Stimulated activated CD8-positive, alpha-beta memory T cell treated with anti-CD3 and anti-CD28 coated beads, Interleukin-15, amount 100 ng/mL, for 4 hours (primary cell): ENCODE measurements at places on chromosomes 7 and 10.

- DNase-seq: no peak
Observed at GRCh38 chr7:86012971-86013370, 630.7 kb upstream of the GRM3 start.

DNA sequence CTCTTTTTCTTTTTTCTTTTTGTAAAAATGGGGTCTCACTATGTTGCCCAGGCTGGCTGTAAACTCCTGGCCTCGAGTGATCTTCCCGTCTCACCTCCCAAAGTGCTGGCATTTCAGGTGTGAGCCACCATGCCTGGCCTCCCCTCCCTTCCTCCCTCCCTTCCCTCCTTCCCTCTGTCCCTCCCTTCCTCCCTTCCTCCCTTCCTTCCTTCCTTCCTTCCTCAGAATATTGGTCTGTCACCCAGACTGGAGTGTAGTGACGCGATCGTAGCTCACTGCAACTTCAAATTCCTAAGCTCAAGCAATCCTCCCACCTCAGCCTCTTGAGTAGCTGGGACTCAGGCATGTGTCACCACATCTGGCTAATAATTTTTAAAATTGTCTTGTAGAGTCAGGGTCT is 8.4 kb downstream of the AGAP3 start:
- DNase-seq: no peak

DNA sequence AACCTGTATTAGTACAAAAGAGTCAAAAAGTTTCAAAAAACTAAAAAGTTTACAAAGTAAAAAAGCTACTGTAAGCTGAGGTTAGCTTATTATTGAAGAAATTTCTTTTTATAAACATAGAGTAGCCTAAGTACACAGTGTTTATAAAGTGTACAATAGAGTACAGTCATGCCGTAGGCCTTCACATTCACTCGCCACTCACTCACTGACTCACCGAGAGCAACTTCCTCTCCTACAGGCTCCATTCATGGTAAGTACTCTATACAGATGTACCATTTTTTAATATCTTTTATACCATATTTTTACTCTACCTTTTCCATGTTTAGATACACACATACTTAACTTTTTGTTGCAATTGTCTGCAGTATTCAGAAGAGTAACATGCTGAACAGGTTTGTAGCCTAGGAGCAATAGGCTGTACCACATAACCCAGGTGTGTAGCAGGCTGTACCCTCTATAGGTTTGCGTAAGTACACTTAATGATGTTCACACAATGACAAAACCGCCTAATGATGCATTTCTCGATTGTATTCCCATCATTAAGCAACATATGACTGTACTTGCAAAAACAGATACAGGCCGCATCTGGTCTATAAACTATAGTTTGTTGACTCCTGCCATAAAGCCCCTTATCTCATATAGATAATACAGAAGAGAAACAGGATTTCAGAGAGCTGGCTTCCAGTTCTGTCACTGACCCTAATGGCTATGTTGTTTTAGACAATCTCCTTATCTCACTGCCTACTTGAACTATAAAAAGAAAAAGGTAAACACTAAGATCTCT is 438.8 kb downstream of the HTR7 start:
- DNase-seq: no peak

GRCh38 chr7:18550574-18550973 is 55.0 kb downstream of the HDAC9 start:
- DNase-seq: no peak

GRCh38 chr7:85815526-85815925 is 628.7 kb upstream of the SEMA3D start:
- DNase-seq: no peak

DNA sequence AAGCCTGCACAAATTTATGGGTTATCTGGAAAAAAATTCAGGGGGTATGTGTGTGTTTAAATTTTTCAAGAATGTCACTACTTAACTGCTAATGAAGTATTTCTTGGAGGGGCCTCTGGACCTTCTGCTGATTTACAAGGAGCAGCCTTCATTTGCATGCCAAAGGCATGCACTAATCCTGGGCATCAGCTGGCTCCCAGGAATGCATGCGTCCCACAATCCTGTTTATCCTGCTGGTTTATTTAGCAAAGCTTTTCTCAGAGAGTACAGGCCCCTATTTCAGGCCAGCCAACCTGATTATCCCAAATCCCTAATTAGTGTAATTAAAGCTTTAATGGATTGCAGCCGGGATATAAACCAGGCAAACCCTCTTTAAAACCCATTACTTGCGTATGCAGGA is 170.4 kb downstream of the TAX1BP1 start:
- no peak for DNase-seq

DNA sequence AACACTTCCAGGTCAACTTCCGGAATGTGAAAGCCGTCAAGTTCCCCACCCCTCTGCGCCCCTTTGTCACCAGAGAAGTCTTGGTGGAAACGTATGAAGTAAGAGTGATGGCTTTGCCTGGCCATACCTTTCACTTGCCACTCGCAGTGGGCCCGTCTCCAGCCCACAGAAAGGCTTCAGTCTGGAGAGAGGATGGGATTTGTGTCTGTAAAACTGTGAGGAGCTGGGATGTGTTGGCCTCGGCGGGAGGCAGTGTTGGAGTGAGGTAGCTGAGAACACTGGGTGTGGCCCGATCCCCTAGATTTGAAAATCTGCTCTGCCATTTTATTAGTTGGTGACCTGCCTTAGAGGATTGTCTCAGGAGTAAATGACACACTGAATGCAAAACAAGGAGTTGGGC is 6.4 kb downstream of the ADCK2 start:
- DNase-seq: no peak

DNA sequence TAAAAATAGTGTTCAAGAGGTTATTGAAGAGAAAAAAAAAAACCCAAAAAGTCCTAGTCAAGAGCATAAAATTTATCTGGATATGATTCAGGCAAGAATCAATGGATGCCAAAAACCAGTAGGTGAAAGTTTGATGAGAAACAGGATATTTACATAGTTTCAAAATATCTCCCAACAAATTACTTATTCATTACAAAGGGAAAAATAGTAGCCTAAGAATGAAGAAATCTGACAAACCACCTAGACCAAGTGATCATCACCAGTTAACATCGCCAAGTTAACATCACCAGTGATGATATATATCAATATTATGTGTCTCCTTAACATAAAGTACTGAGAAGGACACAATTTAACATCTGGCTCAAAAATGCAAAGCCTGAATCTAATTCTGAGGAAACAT is 85.2 kb downstream of the RNLS start:
- no peak for DNase-seq

- no peak for DNase-seq
Observed at GRCh38 chr10:49172061-49172776, 16.0 kb downstream of the TMEM273 start.
